Tracheal epithelial cell (primary cell): ENCODE measurements at places on chromosomes 1 and 21. TPM values are rescaled to one million over a fixed set of nuclear protein-coding genes. Genes with fewer than 3 reads are reported as not detected.

The LCE1B gene
- total RNA-seq: not detected in 2 replicates

The CFAP107 gene
- total RNA-seq: not detected in 2 replicates

The DSTYK gene
- total RNA-seq: 10.8 and 12.1 TPM in 2 replicates

The ANXA9 gene
- not detected in 2 replicates for total RNA-seq

The VASH2 gene
- 0.24 TPM in 1 of 2 replicates, not detected in the other for total RNA-seq

The ZFYVE9 gene
- 44.3 and 45.6 TPM in 2 replicates for total RNA-seq

The RSPO1 gene
- 0.24 TPM in 1 of 2 replicates, not detected in the other for total RNA-seq

The NOTCH2 gene
- total RNA-seq: 70.5 and 114 TPM in 2 replicates

The ATPAF1 gene
- 34.2 and 39.9 TPM in 2 replicates for total RNA-seq

The NR5A2 gene
- 0.24 TPM in 1 of 2 replicates, not detected in the other for total RNA-seq

The DDR2 gene
- 1.7 TPM in 2 replicates for total RNA-seq

The AK2 gene
- 225 and 302 TPM in 2 replicates for total RNA-seq

The LENEP gene
- total RNA-seq: 0.72 TPM in 1 of 2 replicates, not detected in the other

The NUCKS1 gene
- total RNA-seq: 59.8 and 89.5 TPM in 2 replicates

The GSTM2 gene
- 1.9 and 3.6 TPM in 2 replicates for total RNA-seq

The ZNF644 gene
- total RNA-seq: 45.5 and 48.2 TPM in 2 replicates

The KCNQ4 gene
- 0.48 TPM in 1 of 2 replicates, not detected in the other for total RNA-seq

The C1orf52 gene
- total RNA-seq: 9.2 and 18.6 TPM in 2 replicates

The NBPF3 gene
- total RNA-seq: 9.6 and 11.6 TPM in 2 replicates

The ZBTB21 gene
- total RNA-seq: 3.4 and 6.0 TPM in 2 replicates

The PKN2 gene
- total RNA-seq: 24.1 and 27.3 TPM in 2 replicates

The LMOD1 gene
- total RNA-seq: not detected in 2 replicates

The STUM gene
- not detected in 2 replicates for total RNA-seq

The RRP15 gene
- 5.3 and 7.7 TPM in 2 replicates for total RNA-seq

The RXRG gene
- total RNA-seq: not detected in 2 replicates

The S100A9 gene
- total RNA-seq: 302 and 949 TPM in 2 replicates

The TGFBR3 gene
- total RNA-seq: 0.72 and 1.7 TPM in 2 replicates

The CYP4Z1 gene
- not detected in 2 replicates for total RNA-seq

The LINGO4 gene
- not detected in 2 replicates for total RNA-seq

The AADACL4 gene
- total RNA-seq: not detected in 2 replicates

The DNAJC28 gene
- total RNA-seq: 0.85 and 1.4 TPM in 2 replicates

The C4BPB gene
- total RNA-seq: not detected in 2 replicates

The GJA4 gene
- total RNA-seq: 0.48 TPM in 1 of 2 replicates, not detected in the other

The MYOC gene
- not detected in 2 replicates for total RNA-seq

The LEMD1 gene
- total RNA-seq: 3.6 and 10.4 TPM in 2 replicates

The B3GALT5 gene
- total RNA-seq: 0.72 TPM in 1 of 2 replicates, not detected in the other

The ABCA4 gene
- 0.64 and 0.72 TPM in 2 replicates for total RNA-seq

The PDPN gene
- 3.8 and 11.1 TPM in 2 replicates for total RNA-seq

The PCP4 gene
- not detected in 2 replicates for total RNA-seq

The HES3 gene
- not detected in 2 replicates for total RNA-seq
